ENCODE measurements at places on chromosomes 16 and 17.

GRCh38 chr16:959232-960040 is 11.3 kb downstream of the LMF1 start:
- DNase-seq: no peak

GRCh38 chr16:66278111-66278531 is 88.4 kb upstream of the CDH5 start:
- no peak for DNase-seq

- no peak for DNase-seq
Measured at GRCh38 chr17:17700251-17700969, 19.2 kb downstream of the RAI1 start.

DNA sequence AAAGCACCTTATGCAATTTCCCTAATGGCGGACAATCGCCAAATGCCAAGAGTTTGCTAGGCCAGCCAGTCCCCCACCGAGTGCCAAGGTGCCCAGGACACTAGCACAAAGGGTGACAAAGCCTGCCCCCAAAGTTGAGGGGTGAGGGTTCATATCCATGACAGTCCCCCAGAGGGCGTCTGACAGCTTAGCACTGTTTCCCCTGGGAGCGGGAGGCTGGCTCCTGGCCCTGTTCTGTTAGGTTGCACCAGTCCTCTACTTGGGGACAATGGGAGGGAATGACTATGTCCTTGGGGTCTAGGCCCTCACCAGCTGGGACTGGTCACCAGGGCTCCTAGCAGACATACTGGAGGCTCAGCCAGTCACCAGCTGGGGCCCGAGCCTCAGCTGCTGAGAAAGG is 66.9 kb downstream of the MYO18A start:
- no peak for DNase-seq

DNA sequence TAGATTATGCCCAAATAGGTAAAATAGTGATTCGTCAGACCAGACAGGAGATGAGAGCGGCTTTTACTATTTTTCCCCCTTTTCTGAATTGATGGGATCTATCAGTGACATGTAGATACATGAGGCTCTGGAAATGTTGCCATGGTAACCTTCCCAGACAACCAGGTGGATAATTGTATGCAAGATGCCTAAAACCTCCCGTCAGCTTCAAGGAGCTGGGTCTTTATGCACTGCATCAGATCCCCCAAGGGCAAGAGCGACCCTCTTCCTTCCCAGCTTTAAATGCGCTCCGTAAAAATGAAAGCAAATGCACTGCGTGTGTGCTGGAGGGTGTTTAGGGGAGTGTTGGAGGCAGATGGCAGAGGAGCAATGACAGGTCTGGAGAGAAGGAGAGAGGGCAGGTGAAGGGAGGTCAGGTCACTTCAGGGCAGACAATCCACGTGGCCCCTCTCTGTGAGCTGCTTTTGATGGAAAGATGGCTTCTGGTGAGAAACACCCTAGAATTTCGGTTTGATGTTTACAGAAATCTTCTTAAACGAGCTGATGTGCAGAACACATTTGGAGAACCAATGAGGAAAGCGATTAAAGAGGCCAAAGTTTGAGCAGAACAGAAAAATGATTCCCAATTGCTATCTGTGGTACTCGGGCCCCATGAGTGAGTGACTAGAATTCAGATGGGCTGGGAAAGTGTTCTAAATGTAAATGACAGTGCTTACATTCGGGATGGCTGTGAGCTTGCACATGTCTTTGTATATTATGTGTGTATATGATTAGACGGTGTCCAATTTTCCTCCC is 461.7 kb upstream of the HSBP1 start:
- DNase-seq: no peak

GRCh38 chr17:47239967-47240651 is 13.5 kb upstream of the ITGB3 start:
- DNase-seq: peak; percentile 98

DNA sequence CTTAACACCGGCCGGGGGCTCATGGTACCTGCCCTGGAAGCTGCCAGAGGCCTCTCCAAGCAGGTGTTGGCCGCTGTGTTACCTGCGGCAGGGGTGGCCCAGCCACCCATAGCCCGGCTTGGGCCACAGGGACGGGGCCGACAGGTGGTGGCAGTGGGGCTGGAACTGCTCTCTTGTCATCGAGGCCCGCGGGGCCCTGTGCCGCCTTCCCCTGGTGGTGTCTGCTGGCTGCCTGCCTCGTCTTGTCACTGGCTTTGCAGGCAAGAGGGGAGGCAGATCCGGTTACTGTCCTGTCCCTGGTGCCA is 27.1 kb downstream of the GSE1 start:
- no peak for DNase-seq

DNA sequence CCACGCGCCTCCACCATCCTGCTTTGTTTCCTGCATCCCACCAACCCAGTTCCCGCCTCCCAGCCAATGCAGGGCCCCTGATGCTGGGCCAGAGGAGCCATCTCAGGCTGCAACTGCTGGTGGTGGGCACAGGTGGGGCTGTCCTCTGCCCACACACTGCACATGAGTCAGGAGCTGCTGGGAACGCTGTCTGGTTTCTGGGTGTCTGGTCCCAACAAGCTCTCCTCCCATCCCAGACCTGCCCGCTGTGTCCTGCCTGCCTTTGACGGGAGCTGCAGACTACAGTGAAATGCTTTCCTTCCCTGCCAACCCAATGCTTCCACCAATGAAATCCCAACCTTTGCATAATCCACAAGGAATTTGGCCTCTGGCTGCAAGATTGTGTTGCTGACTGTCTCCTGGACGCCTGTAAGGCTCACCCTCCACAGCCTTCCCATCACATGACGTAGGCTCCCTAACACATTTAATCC is 98.9 kb downstream of the N4BP1 start:
- DNase-seq: no peak

DNA sequence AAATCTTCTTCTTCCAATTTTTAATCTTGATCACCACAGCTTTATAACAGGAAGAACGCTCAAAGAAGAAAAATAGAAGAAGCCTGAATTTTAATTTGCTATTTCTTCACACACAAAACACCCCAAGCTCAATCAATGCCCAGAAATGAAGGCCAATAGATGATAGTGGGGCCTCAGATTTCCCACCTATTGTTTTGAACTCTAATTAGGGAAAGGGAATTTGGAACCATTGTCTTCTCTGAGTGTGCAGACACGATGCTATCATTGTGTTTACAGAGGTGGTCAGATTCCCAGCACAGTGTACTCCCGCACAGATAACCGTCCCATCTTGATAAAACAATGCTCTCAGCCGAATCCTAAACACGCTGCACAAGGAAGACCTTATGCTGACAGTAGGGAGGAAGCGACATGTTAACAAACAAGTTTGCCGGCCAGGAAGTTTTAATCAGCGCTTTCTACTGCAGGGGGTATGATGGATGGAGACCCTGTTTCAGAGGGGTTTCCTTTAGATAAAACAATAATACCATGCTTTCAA is 684.7 kb downstream of the MAF start:
- DNase-seq: no peak

DNA sequence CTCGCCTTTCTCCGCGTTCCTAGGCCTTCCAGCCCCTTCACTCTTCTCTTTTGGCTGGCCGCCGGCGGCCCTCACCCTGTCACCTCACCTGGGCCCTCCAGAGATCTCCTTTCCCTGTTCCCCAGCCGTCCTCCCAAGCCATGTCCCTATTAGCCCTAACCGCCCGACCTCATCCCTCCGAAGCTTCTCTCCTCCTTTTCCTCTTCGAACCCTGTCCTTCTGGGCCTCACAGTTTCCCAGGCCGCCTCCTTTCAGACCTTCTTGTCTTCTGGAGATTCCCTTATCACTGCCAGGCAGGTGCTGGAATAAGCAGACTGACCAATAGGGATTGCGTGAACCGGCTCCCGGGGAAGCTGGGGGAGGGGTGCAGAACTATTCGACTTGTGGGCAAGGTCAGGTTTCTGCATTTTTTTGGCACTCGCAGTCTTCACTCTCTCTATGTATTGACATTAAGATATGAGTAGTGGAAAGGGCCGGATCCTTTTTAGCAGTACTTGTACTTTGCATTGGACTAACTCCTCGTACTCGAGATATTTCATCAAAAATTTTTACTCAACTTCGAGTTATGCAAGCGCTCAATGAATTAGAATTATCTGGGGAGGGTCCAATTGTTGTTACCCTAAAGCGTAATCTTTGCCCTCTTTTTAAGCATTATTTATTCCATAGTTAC is 690 bp downstream of the RHOT1 start:
- DNase-seq: peak; percentile 52

DNA sequence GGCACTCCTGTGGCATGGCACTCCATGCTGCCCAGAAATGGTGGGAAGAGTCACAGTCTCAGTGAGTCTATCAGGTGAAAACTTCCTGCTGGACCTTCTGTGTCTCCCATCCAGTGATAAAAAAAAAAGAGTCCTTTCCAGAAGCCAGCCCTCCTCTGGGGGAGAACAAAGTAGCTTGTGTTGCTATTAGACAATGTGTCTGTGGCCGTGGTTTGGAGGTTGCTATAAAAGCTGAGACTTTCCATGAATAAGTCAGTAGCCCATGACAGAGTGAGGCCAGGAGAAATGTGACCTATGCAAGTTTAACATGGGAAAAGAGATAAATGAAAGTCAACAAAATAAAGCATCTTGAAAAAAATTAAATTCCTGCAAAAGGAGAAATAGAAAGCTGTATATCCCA is 250.7 kb upstream of the MON1B start:
- DNase-seq: no peak

- no peak for DNase-seq
Measured at GRCh38 chr16:48076455-48077012, 79.3 kb downstream of the ABCC12 start.

DNA sequence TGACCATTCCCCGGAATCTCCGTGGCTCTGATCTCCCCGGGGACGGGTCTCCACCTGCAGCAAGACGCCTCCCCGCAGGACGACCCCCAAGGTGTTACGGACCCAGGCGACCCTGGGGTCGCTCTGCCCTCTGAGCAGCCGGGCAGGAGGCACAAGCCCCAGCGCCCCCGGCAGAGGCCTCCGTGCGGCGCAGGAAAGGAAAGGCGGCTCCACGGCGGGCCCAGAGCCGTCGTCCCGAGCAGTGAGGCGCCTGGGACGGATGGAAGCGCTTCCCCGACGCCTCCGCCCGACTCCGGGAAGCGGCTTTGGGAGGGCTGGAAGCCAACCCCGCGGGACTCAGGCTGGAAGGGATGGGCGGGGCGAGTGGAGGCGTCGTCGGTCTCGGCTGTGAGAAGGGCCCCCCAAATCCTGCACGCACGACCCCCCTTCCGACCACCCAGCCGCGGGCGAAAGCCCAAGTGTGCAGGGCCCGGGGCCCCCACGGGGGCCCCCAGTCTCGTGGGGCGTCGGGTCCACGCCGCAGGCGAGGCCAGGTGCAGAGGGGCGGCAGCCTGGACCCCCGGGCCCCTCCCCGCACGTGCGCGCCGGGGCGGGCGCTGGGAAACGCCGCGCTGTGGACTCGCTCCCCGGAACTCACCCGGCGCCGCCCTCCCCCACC is 32.7 kb upstream of the RPH3AL start:
- peak; percentile 42 for DNase-seq

- no peak for DNase-seq
Measured at GRCh38 chr16:47061204-47061603, 82.5 kb downstream of the NETO2 start.

DNA sequence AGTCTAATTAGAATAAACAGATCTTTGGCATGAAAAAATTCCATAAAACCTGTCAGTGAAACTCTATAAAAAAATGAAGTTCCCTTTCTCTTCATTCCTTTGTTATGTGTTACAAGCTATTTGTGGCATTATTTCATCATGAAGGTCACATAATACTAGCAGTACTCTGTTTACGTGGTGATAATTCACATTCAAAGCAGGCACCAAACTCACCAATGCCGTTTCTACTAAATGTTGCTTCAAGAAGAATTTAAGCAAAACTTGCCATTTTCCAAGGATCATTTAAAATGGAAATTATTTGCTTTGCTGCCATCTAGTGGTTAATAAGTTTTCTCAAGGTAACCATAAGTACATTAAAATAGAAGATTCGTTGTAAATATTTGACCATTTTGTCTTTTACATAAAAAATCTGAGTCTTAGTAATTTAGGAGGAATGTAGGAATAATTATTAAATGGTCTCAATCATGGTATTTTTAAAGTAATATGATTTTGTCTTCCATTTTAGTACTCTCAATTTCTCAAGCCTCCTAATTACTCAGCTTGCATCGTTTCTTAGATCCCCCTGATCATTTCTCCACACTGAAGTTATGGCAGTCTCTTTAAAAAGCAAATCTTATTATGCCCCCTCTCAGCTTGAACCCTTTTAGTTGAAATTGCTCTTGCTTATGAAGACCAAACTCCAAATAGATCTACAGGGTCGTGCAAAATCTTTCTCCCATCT is 80.8 kb downstream of the OMG start:
- DNase-seq: peak; percentile 74

DNA sequence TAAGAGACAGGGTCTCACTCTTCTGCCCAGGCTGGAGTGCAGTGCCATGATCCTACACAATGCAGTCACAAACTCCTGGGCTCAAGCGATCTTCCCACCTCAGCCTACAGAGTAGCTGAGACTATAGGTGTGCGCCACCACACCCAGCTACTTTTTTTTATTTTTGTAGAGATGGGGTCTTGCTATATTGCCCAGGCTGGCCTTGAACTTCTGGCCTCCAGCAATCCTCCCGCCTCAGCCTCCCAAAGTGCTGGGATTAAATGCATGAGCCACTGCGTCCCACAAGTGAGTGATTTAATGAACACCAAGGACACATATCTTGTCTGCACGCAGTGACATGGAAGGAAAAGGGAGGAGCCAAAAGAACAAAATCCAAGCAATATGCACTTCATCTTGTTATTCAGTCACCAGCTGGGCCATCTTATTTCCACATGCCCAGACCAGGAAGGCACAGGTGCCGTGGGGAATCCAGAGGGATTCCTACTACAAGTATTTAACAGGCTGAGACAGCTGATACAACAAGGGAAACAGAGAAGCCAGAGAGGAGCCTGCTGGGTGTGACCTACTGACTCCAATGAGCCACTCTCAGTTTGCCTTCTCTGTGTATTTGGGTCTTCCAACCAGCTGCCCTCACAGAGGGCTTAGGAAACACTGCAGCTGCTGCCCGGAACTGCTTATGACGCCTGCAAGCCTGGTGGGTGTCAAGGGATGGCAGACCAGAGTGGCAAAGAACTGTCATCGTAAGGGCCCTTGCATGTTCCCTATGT is 17.0 kb downstream of the LSM12 start:
- no peak for DNase-seq

GRCh38 chr16:68768771-68769170 is 31.7 kb downstream of the CDH1 start:
- DNase-seq: no peak
